SJCRH30 (cell line): ENCODE measurements at places on chromosomes 5 and 9. TPM values are rescaled to one million over a fixed set of nuclear protein-coding genes. Genes with fewer than 3 reads are reported as not detected.

The PLEKHG4B gene
- total RNA-seq = 3.9 and 4.0 TPM in 2 replicates

The GLRA1 gene
- not detected in 2 replicates for total RNA-seq

The CCL28 gene
- total RNA-seq = not detected in 2 replicates

The SLC36A2 gene
- not detected in 2 replicates for total RNA-seq

The IL13 gene
- not detected in 2 replicates for total RNA-seq

GRCh38 chr5:96957254-96958049 lies 21.6 kb downstream of the LNPEP start:
- DNase-seq = no peak
- H3K27ac ChIP-seq = no peak overlapping the region
- H3K4me3 ChIP-seq = no peak overlapping the region
- H3K27me3 ChIP-seq = no peaks in the 10 kb centered on the region

DNA sequence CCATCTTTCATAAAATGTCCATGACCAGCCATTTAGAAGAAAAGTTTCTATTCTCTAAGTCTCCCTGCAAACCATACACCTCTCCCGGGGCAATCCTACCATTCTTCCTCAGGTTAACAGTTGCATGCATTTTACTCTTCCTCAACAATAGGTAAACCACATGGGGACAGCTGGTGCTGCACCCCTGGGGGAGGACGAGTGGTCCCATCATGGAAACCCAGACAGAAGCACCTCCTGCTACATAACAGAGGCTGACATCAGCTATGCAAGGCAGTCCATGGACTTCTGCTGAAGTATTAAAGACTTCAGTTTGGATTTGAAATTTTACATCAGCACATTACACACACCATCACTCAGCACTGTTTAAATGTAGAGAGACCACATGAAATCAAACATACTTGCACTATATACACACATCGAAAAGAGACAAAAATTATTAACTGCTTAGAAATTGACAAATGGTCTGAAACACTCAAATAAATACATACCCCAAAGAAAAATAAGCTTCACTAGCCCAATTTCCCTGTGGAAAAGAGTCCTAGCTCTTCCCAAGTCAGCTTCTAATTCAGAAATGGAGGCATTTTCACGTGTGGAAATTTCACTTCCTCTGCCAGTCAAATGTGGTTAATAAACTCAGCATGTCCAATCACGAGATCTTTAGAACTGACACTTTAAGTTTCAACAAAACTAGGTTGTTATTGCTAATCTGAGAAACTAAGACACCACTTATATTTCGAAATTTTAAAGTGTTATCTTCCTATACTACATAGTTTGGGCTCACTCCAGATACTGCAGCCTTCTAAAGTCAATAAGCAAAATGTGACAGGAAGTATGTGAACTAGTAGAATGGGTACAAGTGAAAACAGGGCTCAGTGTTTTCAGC lies 173.4 kb downstream of the ROR2 start:
- H3K4me3 ChIP-seq = no peak overlapping the region
- peaks cover 29% of the 10 kb centered on the region for H3K27me3 ChIP-seq
- no peak overlapping the region for H3K27ac ChIP-seq
- no peaks in the 10 kb centered on the region for H3K4me1 ChIP-seq
- no peak for DNase-seq

DNA sequence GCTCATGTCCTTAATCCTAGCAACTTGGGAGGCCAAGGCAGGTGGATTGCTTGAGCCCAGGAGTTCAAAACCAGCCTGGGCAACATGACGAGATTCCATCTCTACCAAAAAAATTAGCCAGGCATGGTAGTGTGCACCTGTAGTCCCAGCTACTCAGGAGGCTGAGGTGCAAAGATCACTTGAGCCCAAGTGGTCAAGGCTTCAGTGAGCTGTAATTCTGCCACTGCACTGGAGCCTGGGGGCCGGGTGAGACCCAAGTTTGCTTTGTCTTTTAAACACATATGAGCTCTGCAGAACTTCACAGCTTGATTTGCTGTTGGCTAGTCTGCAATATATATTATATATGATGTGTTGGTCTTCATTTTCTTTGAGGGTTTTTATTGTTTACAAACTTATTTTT lies 89.8 kb downstream of the UBE2R2 start:
- no peak overlapping the region for H3K27ac ChIP-seq
- H3K36me3 ChIP-seq = peaks cover 11% of the 10 kb centered on the region; the same call in 1 of the 2 replicates
- H3K4me1 ChIP-seq = no peaks in the 10 kb centered on the region
- H3K4me3 ChIP-seq = no peak overlapping the region
